MG63 (cell line): ENCODE measurements at places on chromosomes 7 and 10.

DNA sequence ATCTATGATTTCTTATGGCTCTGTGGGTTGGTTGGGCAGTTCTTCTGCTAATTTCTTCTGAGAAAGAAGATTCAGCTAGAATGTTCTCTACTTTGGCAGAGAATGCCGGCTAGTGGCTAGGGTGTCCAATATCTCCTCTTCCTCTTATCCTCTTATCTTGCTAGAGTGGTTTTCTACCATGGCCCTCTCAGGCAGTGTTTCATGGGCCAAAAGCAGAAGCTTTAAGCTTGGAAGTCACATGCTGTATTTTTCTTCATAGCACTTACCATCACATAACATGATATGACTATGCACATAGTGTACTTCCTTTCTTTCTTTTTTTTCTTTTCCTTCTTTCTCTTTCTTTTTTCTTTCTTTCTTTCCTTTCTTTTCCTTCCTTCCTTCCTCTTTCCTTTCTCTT, 140.0 kb downstream of the ITGB8 start:
- no peak for DNase-seq

DNA sequence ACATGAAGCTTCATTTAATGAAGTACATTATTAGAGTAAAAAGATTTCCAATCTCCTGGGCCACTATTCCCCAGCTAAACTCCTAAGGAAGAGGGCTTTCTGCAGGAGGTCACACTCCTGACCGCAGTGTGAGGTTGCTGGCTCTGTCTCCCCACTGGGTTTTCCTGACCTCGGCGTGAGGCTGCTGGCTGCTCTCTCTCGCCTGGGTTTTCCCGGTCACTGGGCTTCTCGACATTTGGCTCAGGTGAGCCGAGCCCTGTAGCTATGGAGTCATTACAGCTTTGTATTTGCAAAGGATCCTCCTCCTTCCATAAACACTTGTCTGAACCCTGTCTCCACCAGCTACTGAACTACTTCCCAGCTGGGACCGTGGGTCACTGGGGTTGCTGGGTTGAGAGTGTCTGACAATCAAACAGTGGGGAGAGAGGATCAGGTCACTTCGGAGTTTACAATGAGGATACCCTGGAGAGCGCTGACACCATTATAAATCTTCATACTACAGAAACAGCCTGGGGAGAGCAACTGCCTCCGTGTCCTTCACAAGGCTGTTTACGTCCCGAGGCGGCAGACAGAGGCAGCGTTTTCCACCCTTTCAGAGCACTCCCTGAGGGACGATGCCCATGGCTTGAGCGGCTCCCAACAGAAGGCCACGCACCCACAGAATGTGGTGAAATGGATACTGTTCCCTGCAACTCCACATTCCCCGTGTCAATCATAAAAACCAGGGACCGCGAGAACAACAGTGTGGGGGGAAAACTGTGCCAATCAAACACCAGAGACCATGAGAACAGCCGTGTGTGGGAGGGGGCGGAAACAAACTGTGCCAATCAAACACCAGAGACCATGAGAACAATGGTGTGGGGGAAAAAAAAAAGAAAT, 226.2 kb downstream of the ZMYND11 start:
- no peak for DNase-seq

DNA sequence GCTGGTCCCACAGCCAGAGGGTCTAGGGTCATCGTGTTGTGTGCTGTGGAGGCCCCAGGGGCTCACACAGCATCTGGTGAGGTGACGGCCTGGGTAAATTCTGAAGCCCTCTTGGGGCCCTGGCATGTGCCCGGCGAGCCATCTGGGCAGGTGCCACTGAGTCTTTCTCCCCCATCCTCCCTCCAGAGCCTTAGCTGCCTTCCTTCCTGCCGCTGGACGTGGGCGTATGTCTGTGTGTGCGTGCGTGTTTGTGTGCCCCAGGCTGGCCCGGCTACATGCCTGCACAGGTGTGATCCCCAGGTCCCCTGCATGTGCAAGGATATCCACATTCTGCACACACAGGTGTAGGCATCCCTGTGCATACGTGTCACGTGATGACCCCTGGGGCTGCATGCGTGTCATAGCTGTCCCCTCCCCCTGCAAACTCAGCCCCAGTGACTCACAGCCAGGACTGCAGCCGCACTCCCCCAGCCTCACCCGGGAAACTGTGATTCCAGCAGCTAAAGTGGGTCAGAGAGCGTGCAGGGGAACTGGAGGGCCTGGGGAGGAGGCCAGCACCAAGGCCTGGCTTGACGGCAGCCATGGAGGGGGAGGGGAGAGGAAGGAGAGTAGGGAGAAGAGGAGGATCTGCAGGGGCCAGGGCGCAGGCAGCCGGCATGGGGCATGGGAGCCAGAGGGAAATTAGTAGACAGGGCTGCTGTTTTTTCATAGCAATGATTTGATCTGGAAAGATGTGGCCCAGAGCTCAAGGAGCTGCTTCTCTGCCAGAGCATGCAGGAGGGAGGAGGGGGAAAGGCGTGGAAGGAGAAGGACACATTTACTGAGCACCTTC, 46.4 kb downstream of the ELFN1 start:
- peak; percentile 44 for DNase-seq

GRCh38 chr7:99679400-99680191, at the start of gene CYP3A5:
Gene CYP3A5 (minus strand): TSS chr7:99679996. CDS start chr7:99679896, 100 bp downstream.
- DNase-seq, result peak; percentile 54

- no peak for DNase-seq
Observed at GRCh38 chr7:46916581-46916980, 665.3 kb downstream of the TNS3 start.

- DNase-seq, result no peak
Observed at GRCh38 chr7:117325836-117326235, 3.0 kb upstream of the WNT2 start.

GRCh38 chr10:81152656-81153055, 615.0 kb downstream of the SH2D4B start:
- no peak for DNase-seq

DNA sequence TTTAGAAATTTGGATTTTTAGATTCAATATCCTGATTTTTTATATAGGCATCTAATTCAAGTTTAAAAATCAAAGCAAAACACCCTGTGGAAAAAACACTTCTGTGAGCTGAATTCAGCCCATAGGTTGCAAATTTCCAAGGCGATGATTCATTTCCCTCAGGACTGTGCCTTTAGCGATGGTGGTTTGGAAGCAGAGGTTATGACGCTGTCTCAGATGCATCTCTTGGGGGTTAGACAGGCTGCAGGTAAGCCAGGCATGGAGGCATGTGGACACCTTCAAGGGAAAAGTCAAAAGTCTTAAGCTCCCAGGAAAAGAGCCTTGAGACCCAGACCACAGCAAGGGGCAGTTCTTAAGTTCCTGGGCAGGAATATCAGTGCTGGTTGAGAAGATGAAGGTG, 9.5 kb upstream of the FRA10AC1 start:
- DNase-seq, result no peak

- DNase-seq, result no peak
Observed at GRCh38 chr7:43747328-43748105, 11.0 kb upstream of the BLVRA start.
